ENCODE measurements at places on chromosomes 6 and 20.
A peak's percentile ranks its signal among the peaks of the same experiment; 100 is the strongest.

DNA sequence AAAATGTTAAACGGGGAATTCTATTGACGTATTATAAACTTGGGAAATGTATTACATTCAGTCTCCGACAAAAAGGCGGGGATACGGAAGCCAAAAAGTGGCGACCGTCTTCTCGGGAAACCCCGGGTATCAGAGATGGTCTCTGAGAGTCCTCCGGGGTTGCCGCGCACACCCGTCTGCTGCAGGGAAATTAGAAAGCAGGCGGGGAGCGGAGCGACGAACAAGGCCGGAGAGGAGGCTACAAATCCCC is 1.5 kb downstream of the SALL4 start:
- DNase-seq: no peak

DNA sequence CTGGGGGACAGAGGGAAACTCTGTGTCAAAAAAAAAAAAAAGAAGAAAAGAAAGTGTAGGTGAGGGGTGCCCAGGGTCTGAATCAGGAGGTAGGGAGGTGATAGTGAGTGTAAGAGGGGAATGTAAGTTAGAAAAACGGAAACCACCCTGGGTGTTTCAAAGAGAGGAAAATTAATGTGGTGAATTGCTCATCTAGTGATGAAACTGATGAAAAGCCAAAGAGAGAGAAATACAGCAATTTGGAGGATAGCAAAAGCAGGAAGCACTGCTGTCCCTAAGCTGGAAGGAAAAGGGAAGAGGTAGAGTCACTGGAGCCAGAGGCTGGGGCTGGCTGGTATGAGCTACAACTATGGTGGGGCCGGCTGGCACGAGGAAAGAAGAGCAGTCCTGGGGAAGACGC is 85.0 kb upstream of the CEP85L start:
- DNase-seq: no peak

GRCh38 chr20:11676630-11677287 is 240.9 kb upstream of the BTBD3 start:
- peak; percentile 64 for DNase-seq

DNA sequence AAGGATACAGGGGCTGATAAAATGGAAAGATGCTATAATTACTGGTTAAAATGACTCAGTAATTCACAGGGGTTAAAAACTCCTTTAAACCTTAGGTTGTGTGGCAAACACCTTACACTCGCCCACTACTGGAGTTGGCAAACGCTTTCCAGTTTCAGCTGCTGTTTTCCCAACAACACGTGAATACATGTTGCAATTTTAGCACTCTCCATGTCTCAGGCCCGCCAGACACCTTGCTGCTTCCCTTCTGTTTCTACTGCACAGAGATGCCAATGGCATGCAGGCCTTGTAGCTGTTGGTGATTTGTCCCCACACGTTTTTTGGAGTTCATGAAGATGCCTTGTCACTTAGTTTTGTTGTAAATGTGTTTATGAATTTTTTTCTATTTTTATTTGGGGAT is 5.3 kb upstream of the TTPAL start:
- no peak for DNase-seq

DNA sequence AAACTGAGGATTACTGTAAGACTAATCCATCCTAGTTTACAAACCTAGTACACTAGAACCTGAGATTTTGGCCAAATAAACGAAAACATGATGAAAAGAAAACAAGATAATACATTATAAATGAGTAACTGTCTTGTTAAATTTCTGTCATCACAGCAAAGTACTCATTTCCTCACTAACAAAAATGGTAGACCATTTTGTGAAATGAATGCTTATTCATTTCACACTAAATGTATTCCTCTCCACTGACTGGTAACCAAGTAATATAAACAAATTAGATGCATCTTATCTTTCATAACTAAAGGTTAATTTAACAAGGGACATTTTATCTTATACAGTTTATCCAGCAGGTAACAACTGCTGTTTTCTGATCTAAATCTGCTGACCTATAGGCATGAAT is 143.7 kb downstream of the REV3L start:
- no peak for DNase-seq

DNA sequence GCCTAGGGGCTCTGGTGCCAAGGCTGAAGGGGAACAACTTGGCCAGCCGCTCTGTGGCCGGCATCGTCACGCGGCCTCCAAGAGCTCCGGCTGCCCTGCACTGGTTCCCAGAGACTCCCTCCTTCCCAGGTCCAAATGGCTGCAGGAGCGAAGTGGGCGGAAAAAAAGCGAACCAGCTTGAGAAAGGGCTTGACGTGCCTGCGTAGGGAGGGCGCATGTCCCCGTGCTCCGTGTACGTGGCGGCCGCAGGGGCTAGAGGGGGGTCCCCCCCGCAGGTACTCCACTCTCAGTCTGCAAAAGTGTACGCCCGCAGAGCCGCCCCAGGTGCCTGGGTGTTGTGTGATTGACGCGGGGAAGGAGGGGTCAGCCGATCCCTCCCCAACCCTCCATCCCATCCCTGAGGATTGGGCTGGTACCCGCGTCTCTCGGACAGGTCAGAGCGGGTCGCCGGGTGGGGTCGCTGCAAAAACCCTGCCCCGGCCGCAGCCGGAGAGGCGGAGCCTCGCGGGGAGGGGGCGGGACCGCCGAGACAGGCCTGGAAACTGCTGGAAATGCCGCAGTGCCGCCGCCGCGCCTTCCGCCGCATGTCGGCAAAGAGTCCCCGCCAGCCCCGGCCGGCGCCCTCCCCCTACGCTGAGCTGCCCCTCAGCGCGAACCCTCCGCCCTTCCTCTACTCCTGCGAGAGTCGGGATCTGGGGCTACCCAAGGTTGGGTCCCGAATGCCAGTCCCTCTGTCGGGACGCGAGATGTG is 814 bp upstream of the HSP90AB1 start:
- DNase-seq: peak; percentile 86

GRCh38 chr6:132132924-132133639 is 181.9 kb upstream of the CCN2 start:
- DNase-seq: no peak

- no peak for DNase-seq
Measured at GRCh38 chr6:11021003-11021402, 23.1 kb downstream of the ELOVL2 start.

- DNase-seq: no peak
Measured at GRCh38 chr6:38452816-38453660, 186.7 kb downstream of the BTBD9 start.

GRCh38 chr20:44888226-44889103 is 3.0 kb downstream of the YWHAB start:
- no peak for DNase-seq

GRCh38 chr20:58639182-58640146 is 11.6 kb upstream of the STX16 start:
- no peak for DNase-seq

DNA sequence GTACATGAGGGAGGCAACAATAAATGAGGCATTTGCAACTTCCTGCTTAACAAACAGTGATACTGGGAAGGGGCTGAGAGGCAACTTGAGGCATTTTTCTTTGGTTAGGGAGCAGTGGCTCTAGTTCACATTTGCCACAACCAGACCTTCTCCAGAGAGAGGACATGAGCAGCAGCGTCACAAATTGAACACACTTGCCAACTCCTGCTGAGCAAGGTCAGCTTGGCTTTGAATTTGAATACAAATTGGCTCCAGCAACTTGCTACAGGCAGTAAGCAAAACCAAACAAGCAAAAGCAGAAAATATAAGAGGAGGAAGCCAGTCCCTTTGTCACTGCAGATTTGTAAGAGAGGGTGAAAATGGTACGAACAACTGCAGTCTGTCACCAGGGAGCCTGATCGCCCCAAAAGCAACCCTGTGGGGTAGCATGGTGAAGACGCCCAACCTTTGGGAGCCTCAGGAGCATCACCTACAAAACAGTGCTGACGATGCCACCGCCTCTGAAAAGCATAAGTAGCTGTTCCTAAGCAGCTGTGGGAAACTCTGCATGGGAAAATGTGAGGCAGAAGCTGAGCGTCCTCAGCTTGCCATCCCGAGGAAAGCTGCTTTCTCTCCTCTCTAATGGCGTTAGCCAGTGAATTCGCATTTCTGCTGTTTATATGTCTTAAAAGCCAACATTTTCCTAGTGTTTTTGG is 378.7 kb downstream of the RNGTT start:
- no peak for DNase-seq

DNA sequence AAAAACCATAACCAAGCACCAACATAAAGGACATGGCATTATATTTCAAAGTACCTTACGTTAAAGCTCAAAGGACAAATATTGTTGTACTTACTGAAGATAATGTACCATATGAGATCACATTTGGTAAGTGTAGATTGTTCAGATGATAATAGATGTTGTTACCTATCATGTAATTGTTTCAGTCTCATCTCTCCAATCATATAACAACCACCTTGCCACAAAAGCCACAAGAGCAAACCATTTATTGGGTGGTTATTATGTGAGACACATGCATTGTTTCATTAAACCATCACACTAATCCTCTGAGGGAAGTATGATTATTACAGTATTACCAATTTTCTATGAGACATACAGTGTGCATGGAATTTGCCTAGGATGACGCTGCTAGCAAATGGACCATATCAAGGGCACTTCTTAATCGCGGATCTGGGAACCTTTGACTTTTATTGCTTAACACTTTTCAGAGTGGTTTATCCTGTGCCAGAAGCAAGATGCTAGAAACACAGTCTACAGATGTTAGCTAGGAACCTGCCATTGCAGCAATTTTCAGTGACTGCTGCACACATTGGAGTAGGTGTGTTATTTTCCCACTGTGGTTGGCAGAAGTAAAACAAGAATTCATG is 149.8 kb upstream of the AKIRIN2 start:
- no peak for DNase-seq

- no peak for DNase-seq
Measured at GRCh38 chr6:81751388-81752083, 945 bp downstream of the TENT5A start.

DNA sequence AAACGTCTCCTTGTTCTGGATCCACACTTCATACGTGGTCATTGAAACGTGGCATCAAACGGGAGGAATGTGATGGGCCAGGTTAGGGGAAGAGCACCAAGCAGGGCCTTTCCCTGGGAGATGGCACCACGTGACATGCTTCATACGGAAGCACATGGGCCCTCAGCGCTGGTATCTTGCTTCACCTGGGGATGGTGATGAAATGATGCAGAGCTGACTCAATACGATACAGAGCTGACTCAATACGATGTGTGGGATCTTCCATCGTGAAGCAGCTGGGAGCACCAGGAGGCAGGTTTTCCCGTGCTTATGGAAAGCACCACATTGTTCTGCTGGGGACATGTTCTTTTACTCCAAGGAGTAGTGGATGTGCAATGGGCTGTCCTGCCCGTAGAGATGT is 22.5 kb upstream of the TAGAP start:
- DNase-seq: no peak

DNA sequence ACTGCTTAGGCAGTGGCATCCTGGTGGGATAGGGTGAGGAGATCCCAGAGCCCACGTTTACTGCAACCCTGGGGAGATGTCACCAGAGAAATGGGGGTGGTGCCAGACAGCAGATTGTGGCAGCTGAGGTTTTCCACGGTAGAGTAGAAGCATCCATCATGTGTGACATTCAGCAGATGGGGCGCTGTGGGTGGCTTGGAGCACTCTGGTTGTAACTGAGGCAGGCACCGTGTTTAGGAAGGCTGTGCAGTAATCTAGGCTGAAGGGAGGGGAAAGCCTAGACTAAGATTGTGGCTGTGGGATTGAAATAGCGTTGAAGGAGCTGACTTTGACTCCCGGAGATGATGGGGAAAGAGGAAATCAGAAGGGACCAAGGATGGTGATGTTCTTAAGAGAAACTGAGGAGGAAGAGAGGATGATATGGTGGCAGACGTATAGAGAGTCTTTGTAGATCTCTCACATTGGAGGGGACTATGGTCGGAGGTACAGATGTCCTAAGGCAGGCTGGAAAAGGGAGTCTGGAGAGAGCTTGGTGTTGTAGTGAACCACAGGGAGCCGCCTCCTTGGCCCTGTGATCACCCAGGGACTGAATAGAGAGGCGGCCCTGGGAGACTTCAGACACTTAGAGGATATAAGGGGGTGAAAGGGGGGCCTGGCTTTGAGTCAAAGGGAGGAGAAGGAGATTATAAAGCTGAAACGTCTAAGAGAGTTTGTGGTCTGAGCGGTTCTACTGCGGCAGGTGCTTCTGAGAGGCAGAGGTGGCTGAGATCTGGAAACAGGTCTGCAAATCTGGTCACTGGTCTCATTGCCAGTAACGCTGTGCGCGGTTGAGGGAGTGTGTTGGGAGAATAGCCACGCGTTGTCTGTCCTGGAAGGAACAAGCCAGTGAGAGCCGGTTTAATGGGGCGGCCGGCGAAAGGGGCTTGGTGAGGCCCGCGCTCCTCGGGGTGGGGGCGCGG is 792 bp upstream of the MICA start:
- no peak for DNase-seq

GRCh38 chr6:113491376-113491775 is 365.8 kb upstream of the MARCKS start:
- no peak for DNase-seq

GRCh38 chr6:30847421-30847970 is 36.8 kb upstream of the DDR1 start:
- no peak for DNase-seq

DNA sequence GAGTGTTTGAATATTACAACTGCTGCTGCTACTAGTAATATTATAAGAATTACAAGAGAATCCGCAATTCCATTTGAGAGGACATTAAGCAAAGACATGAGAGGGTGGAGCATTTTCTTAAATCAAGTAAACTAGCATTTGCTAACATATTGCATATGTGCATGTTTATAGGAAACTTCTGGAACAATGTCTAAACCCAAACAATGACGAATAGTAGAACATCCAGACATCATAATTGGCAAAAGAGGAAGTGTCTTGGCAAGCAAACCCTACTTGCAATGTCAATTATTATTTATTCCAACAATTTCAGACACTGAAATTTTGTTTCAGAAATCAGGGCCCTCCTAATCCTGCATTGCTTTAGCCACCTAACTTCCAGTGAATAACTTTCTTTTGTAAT is 1155.3 kb upstream of the GJE1 start:
- DNase-seq: no peak

GRCh38 chr20:49612127-49612738 is 44.3 kb upstream of the PTGIS start:
- DNase-seq: no peak

DNA sequence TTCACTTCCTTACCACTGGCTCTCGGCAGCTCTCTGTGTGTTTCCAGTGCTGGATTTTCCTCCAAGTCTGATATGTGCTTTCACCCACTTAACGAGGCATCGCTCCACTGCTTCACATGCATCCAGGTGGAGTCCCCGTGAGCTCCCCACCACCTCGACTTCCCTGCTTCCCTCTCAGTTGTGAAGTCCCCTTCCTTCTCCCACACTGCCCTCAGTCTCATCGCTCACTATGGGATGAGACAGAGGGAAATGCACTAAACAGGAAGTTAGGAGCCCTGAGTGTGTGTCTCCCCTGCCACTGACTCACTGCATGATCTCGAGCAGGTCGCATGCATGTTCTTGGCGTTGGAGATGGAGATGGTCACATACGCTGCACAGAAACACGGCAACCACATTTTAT is 84.0 kb downstream of the MTHFD1L start:
- DNase-seq: no peak

DNA sequence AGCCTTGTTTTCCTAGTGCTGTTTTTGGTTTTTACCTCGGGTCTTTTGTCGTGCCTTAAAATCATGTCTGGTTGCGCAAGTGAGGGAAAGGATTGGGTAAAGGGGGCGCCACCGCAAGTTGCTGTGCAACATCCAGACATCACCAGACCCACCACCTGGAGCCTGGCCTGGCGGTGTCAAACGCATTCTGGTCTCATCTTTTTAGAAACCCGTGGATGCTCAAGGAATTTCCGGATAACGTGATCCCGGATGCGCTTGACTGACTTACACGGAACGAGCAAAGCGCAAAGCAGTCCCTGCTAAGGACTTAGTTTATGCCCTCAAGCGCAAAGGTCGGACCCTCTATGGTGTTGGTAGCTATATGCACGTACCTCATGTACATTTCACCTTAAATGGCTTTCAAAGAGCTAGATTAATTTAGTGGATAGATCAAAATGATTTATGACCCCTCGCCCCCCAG is 105.2 kb downstream of the OR2B2 start:
- DNase-seq: no peak

Data from NCI-H1092 treated with DMSO at 0.1 percent for 48 hours (cell line).